ENCODE measurements at places on chromosomes 6 and 20.

DNA sequence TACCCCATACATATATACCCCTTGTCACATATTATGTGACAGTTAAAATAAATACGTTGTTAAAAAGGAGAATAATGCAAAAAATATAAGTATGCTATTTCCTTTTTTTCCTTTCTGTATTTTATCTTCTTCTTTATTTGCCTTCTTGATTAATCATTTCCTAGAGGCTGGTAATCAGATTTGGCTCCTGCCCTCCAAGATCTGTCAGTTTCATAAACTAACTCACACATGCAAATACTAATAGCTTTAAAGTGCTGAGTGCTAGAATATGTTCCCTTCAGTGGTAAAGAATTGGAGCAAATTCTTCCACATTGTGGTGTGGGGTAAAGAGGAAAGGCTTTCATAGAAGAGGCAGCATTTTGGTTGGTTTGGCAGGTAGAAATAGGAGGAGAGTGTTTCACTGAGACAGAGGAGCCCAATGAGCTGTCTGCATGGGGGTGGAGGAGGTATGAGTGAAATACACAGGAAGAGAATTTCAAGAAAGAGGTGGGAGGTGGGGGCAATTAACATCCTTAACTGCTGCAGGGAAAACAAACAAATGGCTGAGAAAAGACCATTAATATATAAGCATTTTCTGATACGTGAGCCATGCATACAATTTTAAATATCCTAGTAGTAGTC is 523.9 kb downstream of the BMP2 start:
- no peak for DNase-seq

DNA sequence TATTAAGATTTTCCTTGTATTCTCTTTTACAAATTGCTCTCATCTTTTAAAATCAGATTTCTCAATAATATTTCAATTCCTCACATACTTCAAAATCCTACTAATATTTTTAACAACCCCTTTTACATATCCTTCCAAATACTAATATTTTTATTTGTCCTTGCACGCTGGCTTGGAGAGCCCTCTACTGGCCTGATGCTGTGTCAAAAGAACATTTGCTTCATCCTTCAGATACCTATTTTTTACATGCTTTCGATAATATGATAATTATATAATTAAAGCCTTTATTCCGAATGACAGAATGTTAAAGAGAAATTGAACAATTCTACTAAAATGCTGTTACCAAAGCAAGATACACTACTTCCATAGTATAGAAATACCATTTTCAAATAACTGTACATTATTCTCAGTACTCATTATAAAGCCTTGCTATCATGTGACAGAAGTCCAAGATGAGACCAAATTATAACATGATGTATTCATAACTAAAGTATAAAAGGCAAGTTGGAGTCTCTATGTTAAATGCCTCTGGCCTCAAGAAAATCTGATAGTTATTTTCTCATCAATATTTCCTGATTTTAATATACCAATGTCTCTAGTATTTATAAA is 39.0 kb upstream of the PLN start:
- DNase-seq, result no peak

- DNase-seq, result no peak
Observed at GRCh38 chr20:59864726-59865125, 68.7 kb downstream of the SYCP2 start.

GRCh38 chr6:17505062-17505476 is 95.0 kb upstream of the FAM8A1 start:
- no peak for DNase-seq

DNA sequence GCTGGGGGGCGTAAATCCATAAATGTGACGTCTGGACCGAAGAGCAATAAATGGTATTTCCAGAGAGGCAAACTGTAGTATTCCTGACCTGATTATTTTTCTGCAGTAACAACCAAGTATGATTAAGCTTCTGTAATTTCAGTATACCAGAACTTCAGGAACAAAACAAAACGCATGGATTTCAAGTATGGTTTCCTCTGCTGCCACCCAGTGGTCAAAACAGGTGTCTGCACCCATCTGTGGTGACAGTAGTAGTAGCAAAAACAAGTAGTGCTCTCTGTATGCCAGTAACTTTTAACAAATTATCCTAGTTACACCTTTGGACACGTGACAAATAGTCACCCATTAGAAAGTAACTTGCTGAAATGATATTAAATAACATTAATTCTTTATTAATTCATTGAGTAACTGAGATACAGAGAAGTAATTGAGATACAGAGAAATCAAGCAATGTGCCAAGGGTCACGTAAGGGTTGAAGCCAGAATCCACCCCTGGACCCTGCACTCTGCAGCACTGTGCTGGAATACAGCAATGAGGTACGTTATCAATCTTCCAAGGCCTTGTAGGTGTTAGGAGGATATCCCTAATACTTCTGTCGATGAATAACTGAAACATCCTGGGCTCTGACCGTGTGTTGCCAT is 7.9 kb downstream of the CALHM4 start:
- DNase-seq, result peak; percentile 44

DNA sequence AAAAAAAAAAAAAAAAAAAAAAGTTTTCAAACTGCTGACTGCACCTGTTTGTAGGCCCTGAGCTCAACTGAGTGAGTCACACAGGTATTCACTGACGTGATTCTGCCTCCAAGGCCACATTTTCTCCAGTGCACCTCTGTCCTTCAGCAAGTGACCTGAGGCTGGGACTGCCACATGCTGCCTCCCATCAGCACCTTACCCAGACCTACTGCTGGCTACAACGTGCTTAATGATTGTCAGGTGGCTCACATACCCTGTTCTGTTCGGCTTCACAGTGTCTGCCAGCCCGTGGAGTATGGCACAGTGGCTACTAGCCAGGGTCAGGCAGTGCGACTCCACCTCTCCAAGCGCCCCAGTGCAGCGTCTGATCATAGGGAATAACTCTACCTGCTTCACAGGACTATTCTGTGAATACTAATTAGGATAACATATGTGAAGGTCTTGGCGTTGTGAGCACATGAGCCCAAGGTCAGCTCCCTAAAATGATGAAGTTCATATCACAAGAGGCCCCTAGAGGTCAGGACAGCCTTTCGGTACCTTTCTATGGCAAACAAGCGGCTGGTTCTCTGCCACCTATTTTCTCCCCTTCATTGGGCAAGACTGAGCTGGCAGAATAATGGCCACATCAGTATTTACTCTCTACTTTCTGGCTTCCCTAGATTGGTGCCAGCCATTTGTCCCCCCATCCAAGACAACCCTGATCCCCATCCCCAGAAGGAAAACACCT is 28.1 kb downstream of the RIPOR3 start:
- no peak for DNase-seq

DNA sequence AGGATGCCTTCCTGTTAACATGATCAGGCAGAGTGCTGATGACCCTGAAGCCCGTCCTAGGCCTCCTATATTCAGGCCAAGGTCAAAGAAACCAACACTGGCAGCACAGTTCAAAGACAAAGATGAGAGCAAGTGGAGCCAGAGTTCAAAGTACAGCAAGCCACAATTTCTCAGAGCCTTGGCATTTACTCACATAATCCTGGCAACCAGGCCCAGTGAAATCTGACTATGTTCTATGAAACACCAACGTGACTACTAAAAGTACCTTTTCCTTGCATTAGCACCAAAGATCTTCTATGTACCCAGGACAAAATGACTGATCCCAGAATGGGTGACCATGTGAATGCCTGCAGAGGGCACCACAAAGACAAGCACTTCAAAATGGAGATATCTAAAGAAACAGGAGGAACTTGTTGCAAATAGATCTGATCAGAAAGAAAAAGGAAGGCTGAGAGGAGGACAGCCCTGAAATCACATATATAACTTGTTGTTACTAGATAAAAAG is 3.9 kb downstream of the NFS1 start:
- DNase-seq, result no peak

GRCh38 chr20:56005389-56005715 is at the start of gene CBLN4:
TSS of gene CBLN4 (minus strand) at chr20:56005519. CDS start at chr20:56004171, 1,348 bp downstream.
- DNase-seq, result no peak

DNA sequence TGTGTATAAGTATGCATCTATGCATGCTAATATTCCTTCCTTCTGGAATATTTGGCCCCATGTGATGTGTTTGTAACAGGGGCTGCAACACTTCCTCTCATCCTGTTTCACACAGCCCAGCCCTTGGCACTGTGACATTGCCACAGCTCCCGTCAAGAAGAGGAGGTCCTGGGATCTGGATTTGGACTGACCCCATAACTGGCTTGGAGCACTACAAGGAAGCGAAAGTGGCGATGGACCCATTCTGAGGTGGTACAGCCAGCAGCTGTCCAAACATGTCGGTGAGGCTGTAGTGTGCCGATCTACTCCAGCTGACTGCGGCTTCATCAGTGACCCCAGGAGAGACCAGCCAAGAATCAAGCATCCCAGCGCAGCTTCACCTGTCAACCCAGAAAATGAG is 18.2 kb downstream of the SYNDIG1 start:
- DNase-seq, result no peak

DNA sequence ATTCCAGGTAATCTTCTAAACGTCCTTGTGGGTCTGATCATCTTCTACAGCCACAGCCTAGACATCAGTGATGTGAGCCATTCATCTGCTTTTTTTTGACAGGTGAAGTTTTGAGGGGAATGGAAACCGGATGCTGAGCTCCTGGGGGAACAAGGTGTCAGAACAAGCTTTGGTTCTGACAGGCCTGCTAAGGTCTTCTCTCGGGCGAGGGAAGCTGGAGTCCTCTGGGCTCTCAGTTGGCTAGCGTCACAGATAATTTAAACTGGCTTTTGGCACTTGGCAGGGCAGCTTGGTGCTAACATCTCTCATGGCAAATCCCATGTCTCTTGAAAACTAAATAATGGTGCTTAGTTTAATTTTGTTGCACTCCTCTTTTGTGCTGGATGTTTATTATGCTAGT is 8.4 kb upstream of the AIG1 start:
- DNase-seq, result no peak

- no peak for DNase-seq
Observed at GRCh38 chr6:150304429-150304828, 64.4 kb upstream of the IYD start.

- no peak for DNase-seq
Observed at GRCh38 chr6:118787724-118788423, 106.1 kb upstream of the ASF1A start.

DNA sequence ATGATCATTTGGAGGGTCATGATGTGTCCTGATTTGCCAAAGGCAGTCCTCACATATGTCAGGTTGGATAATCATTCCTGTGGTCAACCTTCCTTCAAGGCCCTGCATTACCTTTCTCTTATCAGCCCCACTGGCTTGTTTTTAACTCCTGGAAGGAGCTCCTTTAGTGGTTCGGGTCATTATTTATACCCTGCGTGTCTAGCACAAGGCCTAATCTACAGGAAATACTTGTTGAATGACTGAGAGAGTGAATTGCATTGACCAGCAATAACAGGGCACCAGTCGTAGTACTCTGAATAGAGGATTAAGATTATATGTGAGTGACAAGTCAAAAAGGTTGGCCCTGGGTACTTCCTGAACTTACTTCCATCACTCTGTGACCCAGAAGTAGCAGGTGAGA is 4.5 kb downstream of the HIVEP2 start:
- no peak for DNase-seq

DNA sequence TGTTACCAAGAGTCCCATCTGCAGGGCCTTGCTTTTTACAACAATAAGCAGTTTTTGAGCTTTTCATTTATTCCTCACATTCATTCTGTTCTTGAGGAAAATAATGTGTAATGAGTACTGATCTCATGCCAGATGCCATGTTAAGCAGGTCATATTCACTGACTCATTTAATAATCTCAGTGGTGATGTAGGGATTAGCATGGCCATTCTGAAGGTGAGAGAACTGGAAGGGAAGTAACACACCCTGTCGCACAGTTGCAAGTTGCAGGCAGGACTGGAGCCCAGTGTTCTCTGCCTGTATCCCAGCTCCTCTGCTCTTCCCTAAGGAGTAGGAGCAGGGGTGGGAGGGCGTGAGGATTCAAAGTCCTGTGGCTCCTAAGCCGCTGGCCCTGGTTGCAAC is 5.6 kb downstream of the PCIF1 start:
- no peak for DNase-seq

DNA sequence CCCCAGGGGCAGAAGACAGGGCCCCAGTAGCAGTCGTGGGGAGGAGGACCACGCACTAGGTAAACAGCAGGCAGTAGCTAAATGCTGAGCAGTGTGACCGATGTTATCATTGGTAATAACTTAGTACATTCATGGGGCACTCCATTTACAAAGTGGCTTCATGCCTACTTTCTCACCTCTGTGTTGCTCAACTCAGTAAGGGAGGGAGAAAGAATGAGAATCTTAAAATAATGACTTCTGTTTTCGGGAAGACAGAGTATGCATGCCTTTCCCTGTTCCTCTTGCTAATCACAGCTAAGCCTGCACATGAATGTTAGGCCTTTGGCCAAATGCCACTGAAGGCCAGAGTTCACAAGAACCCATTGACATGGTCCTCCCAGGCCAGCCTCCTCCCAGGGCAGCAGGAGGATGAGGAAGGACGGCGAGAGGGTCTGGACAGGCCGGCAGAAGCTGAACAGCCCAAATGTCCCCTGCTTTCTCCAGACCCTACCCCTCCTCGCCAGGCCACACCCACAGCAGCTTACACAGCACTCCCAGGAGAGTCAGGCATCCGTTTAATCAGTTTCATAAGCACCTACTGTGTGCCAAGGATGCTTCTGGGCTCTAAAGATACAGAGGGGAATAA is 183.4 kb downstream of the ANKRD60 start:
- no peak for DNase-seq

GRCh38 chr6:56072856-56073255 is 174.5 kb downstream of the COL21A1 start:
- no peak for DNase-seq

DNA sequence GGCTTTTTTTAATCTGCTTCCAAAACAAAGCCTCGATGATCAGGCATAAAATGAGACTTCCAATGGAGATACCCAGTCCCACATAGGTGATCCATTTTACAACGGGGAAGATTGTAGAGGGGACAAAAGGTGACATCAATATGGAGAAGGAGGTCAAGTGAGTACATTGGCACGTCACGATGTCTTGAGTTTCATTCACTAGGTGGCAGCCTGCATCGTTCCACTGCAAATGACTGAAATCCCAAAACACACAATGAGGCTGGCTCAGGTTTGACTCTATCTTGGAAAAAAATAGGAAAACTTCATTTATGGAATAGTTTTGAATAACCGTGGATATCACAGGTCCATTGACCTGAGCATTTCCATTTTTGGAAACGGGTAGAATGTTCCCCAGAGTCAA is 32.5 kb downstream of the ADGRF1 start:
- DNase-seq, result no peak

GRCh38 chr20:3430376-3431069 is 23.1 kb upstream of the DNAAF9 start:
- no peak for DNase-seq

DNA sequence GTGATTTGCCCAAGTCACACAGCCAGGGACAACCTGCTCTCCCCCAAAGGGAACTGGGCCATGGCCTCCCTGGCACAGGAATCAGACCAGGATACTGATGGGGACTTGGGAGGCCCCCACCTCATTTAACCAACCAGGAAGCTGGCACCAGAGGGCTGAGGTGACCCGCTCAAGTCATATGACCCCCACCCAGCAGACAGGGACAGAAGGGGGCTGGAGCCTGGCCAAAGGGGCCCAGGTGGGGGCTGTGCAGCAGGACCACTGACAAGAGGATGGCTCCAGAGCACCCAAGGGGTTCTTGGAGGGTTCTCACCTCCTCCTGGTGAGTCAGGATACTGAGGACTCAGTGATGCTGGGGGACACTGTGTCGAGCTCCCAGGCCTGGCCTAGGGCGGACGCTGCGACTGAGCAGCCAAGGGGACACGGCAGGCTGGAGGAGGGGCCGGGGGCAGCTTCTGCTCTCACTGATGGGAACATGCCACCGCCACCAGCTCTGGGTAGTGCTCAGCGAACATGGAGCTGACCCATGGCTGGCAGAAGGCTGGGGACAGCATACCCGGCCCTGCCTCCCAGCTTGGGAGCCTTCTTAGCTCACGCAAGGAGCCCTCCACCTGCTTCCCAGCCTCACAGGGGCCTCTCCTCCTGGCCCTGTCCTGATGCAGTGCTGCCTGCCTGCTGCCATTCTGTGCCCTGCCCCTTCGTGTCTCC is 1.2 kb downstream of the CST7 start:
- DNase-seq, result no peak

Measured in activated naive CD4-positive, alpha-beta T cell (primary cell).